ENCODE measurements at places on chromosomes 7 and 10.

DNA sequence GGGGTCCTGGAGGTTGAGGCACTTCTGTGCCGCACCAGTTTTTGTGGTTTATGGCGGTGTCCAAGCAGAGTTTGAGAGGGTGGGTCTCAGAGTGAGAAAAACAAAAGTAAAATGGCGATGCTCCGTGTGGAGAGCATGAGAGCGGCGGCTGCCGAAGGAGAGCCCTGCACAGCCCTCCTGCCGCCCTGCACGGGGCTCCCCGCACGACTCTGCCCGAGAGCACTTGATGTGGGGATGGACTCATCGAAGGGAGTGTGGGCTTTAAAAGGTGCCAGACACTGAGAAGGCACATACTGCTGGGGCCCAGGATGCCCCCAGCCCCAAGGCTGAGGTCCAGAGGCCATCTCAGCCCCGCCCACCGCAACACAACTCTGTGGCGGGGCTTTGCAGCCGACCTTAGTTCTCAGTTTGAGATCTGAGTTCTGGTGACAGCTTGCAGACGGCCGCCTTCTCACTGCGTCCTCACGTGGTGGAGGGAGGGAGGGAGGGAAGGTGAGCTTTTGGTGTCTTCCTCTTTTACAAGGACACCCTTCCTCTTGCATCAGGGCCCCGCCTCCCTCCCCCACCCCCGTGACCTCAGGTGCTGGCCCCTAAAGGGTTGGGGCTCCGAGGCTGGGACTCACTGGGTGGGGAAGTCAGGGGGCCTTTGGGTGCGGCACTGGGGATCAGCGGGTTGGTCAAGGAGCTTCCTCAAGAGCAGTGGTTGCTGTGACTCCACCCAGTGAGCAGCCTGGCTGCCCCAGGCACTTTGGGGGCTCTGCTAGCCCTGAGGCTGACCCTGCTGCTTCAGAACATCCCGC, 69.1 kb downstream of the NKX6-2 start:
- no peaks in the 10 kb centered on the region for H3K4me1 ChIP-seq
- no peak overlapping the region for H3K27ac ChIP-seq
- H3K36me3 ChIP-seq, result no peaks in the 10 kb centered on the region
- no peak for DNase-seq
- no peaks in the 10 kb centered on the region for H3K27me3 ChIP-seq

DNA sequence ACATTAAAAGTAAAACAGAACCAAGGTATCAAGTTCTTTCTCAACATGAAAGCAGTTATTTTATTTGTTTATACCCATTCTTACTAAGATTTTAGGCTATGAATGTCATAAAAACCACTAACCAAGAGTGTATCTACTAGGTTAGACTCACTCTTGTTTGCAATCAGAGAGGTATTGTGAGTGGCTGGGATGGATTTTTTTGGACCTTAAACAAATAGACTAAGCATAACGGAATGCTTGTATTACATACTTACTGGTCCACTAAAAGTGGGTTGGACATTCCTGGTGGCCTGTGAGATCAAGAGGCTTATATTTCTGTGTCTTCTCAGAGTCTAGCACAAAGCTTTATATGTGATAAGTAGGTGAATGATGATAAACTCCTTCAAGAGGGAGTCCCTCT, 32.6 kb upstream of the CBLL1 start:
- no peaks in the 10 kb centered on the region for H3K36me3 ChIP-seq
- no peak overlapping the region for H3K27ac ChIP-seq
- no peak overlapping the region for H3K4me3 ChIP-seq
- H3K4me1 ChIP-seq, result no peaks in the 10 kb centered on the region
- no peaks in the 10 kb centered on the region for H3K27me3 ChIP-seq

- H3K4me3 ChIP-seq, result no peak overlapping the region
- H3K27ac ChIP-seq, result no peak overlapping the region
- no peaks in the 10 kb centered on the region for H3K27me3 ChIP-seq
- no peak for DNase-seq
- no peaks in the 10 kb centered on the region for H3K36me3 ChIP-seq
Observed at GRCh38 chr7:2824026-2824677, 20.0 kb downstream of the GNA12 start.

GRCh38 chr10:90912174-90912573, 8.7 kb downstream of the ANKRD1 start:
- H3K4me3 ChIP-seq, result no peak overlapping the region
- DNase-seq, result no peak
- H3K4me1 ChIP-seq, result no peaks in the 10 kb centered on the region
- no peaks in the 10 kb centered on the region for H3K36me3 ChIP-seq
- H3K27me3 ChIP-seq, result no peaks in the 10 kb centered on the region
